Stimulated activated CD4-positive, alpha-beta T cell treated with anti-CD3 and anti-CD28 coated beads, Interleukin-4, amount 100 ng/mL, for 4 hours (primary cell): ENCODE measurements at places on chromosomes 4 and X.

DNA sequence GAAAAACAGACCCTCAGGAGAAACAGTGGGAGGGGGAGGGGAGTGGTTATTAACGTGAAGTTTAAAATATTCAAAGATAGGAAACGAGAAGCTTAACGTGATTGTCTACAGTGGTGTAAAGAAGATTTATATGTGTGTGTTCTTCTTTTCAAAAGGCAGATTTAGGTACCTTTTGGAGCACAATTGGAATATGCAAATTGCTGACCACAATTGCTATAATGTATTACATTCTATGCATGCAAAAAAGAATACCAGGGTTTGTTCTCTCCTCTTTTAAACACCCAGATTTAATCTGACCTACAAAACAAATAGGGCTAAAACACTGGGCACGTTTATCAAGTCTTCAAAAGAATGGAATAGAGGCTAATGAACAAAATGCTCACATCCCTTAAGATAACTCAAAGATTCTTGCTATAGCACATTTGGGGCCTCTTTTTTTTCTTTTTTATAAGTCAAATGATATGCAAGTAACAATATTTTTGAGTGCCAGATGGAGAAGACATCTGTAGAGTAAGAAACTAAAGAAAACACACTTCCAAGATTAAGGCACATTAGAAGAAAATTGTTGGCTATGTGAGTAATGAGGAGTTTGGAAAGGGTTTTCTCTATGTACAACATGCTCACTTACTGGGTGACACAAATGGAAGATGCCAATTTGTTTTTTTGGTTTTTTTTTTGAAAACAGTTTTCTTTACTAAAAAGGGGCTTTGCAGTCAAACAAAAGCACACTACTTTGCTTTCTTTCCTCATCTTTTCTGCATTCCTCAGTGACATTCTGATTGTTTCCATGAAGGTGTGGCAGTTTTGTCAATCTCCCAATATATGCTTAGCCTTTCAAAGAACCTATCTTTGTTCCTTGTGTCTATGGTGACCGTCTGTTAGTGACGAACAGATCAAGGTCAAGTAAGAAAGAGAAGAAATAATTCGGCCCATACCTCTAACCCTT, 240.3 kb downstream of the PALLD start:
- DNase-seq, result no peak

GRCh38 chr4:149676076-149676475, 139.6 kb downstream of the IQCM start:
- no peak for DNase-seq

GRCh38 chrX:38106991-38107655, 100.8 kb downstream of the SYTL5 start:
- DNase-seq, result no peak

GRCh38 chr4:102338405-102338804, 6.9 kb downstream of the SLC39A8 start:
- no peak for DNase-seq

DNA sequence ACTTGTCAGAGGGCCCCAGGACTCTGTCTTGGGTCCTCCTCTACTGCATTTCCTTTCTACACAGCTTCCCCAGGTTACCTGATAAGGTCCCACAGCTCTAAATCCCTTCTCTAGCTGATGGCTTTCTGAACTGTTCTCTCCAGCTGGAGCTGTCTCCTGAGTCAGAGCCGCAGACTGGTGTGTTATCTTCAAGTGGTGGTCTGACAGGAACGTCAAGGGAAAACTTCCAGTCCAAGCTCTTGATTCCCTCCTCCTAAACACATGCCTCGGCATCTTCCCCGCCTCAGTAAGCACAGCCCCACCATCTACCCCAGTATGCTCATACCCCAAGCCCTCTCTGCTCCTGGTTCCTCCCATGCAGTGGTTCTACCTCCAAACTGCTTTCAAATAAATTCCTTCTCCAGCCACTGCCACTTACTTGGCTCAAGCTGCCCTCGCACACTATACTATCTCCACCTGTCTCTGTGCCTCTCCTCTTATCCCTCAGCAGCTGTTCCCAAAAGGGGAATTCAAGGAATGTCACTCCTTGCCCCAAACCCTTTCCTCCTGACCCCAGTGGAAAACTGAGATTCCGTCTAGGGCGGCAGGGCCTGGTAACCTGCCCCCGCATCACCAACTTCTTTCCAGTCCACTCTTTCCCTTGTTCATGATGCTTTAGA, 17.2 kb upstream of the CENPU start:
- DNase-seq, result no peak

GRCh38 chr4:77843628-77844027, 19.0 kb upstream of the MRPL1 start:
- no peak for DNase-seq
